ENCODE measurements at places on chromosomes 4 and X.

GRCh38 chr4:110418641-110419040 is 57.3 kb upstream of the ENPEP start:
- DNase-seq: no peak

DNA sequence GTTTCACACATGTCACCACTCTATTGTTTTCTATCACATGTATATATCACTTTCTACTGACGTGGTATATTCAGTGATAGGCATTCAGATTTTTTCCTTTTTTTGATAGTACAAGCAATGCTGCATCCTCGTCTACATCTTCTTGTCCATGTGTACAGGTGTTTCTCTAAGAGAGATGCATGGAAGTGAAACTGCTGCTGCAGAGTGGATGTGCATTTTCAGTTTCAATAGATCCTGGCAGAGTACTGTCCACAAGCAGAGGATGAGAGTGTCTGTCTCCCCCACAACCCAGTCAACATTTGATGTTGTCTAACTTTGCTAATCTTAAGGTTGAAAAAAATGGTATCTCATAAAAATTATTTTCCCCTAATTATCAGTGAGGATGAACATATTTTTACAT is 194.0 kb upstream of the CASK start:
- DNase-seq: no peak

DNA sequence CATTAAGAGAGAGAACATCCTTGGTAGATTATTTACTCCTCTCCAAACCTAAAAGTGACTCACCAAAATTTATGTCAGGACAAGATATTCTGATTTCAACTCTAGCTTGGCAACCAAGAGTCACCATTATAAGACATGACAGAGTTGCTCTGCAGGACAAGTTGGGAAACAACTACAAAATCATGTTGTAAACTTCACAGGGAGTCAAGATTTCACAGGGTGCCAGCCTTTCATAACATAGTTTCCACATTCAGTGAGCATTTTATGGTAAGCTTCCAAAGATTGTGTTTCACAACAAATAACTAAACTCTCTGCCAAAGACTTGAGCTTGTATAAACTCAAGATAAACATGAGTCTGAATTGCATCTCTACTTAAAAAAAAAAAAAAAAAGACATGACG is 121.0 kb upstream of the DIAPH2 start:
- peak; percentile 75 for DNase-seq

GRCh38 chr4:149711593-149712365 is 103.9 kb downstream of the IQCM start:
- no peak for DNase-seq

DNA sequence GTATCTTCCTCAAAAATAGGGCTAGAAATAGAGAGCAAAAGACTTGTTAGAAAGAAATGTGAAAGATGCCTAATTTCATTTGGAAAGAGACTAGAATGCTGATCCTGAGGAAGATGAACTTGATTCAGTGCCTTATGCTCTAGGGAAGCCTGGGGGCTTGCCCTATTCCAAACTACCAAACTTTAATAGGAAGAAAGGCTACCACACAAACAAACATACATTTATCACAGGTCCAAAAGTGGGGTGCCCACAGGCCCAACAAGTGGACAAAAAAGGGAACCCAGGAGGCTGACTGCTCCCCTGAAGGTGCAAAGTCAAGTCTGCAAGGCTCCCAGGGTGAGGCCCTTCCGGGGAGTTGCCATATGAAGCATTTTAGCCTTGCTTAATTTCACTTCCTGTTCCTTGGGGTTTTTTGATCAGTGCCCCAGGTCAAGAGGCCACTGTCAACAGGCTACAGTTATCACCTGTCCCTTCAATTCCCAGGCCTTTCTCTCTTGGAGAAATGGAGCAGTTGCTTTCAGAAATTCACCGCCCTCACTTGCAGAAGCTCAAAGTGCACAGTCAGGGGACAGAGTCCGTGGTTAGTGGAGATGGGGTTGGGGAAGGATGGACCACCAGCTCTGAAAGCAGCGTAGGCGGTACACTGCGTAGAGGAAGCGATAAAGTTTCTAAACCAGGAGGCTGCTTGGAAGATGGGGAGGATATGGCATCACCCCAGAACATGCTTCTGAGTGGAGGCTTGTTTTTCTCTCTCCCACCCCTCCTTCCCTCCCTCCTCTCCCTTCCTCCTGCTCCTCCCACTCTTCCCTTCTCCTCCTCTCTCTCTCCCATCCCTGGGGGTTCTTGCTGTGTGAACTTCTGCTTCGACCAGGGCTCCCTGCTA is 36.4 kb downstream of the TMEM154 start:
- DNase-seq: no peak

DNA sequence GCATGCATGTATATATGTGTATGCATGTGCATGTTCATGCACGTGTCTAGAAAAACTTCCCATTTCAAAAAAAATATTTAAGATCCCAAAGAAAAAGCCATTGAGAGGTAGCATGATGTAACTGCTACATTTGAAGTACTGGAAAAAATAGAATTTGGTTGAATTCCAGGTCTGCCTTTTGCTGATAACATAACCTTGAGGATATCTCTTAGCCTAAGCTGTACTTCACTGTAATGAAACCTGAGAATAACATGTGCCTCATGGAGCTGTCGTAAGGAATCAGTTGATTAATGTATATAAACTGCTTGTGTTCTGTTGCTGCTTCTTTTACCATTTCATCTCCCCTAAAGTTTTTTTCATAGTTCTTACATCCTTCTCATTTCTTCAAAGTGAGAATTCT is 351.8 kb downstream of the GRIA2 start:
- no peak for DNase-seq

GRCh38 chr4:186617921-186618320 is 62.6 kb upstream of the MTNR1A start:
- DNase-seq: no peak

- no peak for DNase-seq
These were observed 352.3 kb downstream of the GRXCR1 start for GRCh38 chr4:43244688-43245382.

- DNase-seq: peak; percentile 68
These were observed 736.9 kb upstream of the MAGEB2 start for GRCh38 chrX:29478336-29479069.

DNA sequence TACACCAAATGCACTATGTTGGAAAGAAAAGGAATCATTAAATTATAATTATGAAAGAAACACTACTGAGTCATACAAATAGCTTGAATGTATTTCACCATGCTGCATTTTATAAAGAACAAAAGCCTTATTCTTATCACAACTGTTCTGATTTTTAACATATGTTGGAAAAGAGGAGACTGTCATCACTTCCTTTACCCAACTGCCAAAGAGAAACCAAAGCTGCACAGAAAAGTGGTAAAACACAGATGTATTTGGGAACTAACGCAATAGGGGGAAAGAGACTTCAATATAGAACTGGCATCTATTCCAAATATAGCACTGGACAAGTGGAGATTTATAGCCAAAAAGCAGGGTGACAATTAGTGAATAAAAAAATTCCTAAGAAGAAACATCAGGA is 181.0 kb downstream of the SPANXN3 start:
- no peak for DNase-seq

Data from choroid plexus epithelial cell (primary cell).